ENCODE measurements at places on chromosomes 7 and 10.

DNA sequence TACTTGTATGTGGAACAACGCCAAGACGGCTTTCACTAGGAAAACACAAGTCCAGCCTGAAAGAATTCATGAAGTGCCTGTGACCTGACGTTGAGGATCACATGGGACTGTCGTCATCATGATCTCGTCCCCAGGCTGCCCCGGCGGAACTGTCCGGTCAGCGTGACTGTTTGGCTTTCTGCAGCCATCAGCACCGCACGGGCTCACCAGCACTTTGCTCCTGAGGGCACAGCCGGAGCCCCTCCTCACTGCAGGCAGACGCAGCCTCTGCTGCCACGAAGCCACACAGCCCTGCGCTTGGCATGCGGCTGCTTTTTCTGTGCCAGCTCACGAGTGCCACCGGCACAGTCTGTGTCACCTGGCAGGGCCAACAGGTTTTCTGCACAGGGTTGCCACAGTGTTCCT lies 9.4 kb upstream of the GET4 start:
- no peak for DNase-seq

DNA sequence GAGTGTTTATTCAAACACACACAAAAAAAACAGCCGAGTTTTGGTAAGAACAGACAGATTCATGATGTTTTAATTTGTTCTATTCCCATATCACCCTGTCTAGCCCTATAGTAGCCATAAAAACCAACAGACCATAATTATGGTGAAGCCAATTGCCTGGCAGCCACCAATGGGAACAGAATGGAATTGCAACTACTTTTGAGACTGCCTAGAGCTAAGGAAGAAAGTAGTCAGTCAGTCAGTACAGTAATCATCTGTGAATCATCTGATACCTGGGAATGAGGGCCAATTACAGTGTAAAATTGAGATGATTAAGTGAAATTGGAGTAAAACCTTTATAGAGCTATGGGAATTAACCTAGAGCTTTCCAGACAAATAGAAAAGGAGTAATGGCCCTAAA lies 952.7 kb upstream of the KCND2 start:
- DNase-seq = no peak

GRCh38 chr10:121243609-121244241 lies 354.5 kb downstream of the FGFR2 start:
- no peak for DNase-seq

- DNase-seq = no peak
Observed at GRCh38 chr7:26668821-26669220, 195.6 kb downstream of the SKAP2 start.

GRCh38 chr10:48931188-48931587 lies 8.5 kb downstream of the LRRC18 start:
- no peak for DNase-seq

GRCh38 chr7:46900312-46901263 lies 681.3 kb downstream of the TNS3 start:
- no peak for DNase-seq

- no peak for DNase-seq
Observed at GRCh38 chr7:82677493-82677892, 233.9 kb upstream of the CACNA2D1 start.

DNA sequence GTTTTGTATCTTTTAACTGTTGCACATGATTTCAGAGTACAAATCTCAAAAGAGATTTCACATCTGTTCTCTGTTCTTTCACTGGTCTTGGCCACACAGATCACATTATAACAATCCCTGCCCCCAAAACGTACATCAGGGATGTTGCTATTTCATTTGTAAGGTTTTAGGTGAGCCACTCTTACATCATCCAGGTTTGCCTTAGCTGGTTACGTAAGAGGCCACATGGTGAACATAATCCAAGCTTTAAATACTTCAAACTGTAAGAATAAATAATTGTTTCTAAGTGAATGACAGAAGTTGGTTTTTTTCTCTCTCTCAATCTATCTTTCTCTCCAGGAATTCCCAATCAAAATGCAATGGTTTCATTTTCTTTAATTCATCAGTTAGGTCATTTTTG lies 245.9 kb upstream of the HGF start:
- no peak for DNase-seq

- DNase-seq = no peak
Observed at GRCh38 chr7:43538404-43538771, 44.5 kb upstream of the STK17A start.

DNA sequence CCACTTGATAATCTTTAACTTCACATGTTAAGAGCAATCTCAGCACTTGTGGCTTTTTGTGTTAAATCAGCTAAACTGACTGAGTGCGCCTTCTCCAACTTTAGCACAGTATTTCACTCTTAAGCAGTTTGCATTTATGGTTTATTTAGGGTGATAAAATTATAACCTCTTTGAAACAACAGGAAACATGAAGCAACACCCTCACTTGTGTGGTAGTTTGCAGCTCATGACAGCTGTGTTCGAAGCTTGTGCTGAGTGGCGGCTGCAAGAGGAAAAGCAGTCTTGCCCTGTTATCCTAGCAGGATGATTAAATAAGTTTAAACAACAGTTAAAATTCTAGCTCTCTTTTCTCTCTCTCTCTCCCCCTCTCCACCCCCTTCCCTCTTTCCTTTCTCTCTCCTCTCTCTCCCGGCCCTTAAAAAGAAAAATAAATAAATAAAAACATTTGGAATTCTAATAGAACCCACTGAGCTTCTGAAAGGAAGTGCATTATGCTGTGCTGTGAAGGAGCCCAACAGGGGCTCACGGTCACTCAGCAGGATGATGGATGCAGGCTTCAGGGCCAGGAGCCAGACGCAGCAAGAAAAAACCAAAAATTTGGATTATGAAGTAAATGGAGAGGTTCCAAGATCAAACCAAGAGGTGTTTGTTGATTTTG lies 25.2 kb downstream of the OGDH start:
- no peak for DNase-seq

GRCh38 chr7:142513178-142513955 lies 235.9 kb upstream of the PRSS1 start:
- DNase-seq = no peak

DNA sequence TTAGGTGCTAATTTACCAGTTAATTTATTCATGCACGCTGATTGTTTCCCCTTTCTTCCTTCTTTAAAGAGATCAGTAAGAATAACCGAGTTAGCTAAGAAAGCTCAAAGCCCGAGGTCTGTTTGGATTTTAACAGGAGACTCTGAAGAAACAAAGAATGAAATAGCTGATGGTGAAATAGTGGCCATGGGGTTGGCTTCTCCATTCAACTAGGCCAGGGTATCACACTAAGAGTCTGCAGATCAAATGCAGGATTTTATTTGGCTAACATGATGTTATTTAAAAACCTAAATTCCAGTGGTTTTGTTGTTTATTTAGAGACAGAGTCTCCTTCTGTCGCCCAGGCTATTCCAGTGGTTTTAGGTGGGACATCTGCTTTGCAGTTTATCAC lies 65.2 kb upstream of the SYPL1 start:
- DNase-seq = no peak

Measured in T-helper 1 cell (primary cell).